ENCODE measurements at places on chromosomes 4 and X.

DNA sequence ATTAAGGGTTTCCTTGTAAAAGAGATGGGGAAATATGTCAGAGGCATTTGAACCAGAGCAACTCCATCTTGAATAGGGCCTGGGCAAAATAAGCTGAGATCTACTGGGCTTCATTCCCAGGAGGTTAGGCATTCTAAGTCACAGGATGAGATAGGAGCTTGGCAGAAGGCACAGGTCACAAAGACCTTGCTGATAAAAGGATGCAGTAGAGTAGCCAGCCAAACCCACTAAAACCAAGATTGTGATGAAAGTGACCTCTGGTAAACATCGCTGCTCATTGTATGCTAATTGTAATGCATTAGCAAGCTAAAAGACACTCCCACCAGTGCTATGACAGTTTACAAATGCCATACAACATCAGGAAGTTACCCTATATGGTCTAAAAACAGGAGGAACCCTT is 1390.3 kb downstream of the RAPGEF2 start:
- no peak for DNase-seq

GRCh38 chr4:173243321-173243720 is 74.7 kb downstream of the GALNT7 start:
- no peak for DNase-seq

DNA sequence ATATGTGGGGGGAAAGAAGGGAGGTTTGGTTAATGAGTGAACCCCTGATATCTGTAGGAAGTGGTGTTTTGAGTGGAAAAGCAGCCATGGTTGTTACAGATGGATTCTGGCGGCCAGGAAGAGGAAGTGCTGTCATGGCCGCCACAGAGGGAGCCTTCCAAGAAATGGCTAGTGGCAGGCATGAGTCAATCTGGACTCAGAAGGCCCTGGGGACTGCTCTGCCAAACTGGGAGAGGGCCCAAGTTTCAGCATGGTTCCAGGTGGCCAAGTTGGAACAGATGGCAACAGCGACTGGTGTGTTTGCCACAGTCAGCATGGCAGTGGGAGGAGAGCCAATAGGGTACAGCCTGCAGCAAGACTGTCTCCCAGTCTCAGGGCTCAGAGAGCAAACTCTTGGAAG is 32.5 kb downstream of the ETDB start:
- DNase-seq, result no peak

DNA sequence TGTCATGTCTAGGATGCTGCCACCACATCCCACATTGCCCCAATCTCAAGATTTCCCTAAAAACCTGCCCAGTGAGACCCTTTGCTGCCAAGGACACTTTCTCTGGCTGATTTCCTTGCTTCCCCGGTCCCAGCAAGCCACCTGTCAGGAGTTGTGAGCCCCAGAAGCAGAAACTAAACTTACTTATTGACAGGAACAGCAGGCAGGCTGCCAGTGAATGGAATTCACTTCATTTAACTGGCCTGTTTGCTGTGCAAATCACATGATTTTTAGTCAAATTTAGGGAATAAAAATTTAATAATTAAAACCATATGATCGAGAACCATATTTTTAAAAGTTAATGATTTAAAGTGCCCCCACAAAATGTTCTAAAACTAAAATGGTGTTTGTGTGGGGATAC is 48.5 kb downstream of the MAMLD1 start:
- DNase-seq, result no peak

GRCh38 chr4:87580057-87580456 is 28.3 kb upstream of the DSPP start:
- DNase-seq, result no peak
